Fibroblast of the aortic adventitia (primary cell): ENCODE measurements at places on chromosomes 4 and X.

DNA sequence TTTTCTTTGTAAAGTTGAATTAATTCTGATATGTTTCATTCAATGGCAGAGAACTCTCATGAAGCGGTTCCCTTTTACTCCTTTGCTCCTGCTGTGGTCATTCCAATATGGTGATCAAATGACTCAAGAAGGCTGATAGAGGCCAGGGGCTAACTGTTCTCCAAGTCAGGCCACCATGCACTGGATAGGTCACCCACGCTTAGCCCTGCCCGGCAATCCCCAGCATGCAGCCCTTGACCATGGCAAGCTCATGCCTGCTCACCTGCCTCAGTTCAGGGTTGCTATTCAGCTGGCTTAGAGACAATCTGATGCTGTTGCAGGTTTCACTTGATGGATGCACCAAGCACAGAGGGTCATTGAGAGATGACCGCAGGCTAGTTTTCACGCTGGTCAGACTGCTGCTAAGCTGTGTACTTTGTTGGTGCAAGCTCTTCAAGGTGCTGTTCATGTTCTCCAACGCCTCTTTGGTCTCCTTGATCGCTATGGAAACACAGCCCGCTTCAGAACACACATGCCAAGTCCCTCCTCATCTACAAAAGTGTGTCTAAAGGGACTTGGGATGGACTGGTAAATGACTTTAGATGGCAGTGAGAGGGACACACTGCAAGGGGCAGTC is 55.2 kb upstream of the FGFBP2 start:
- no peak for DNase-seq

- DNase-seq, result no peak
Observed at GRCh38 chrX:46814966-46815365, 21.9 kb upstream of the RP2 start.

- no peak for DNase-seq
Observed at GRCh38 chrX:15202454-15203177, 67.3 kb downstream of the ASB9 start.

DNA sequence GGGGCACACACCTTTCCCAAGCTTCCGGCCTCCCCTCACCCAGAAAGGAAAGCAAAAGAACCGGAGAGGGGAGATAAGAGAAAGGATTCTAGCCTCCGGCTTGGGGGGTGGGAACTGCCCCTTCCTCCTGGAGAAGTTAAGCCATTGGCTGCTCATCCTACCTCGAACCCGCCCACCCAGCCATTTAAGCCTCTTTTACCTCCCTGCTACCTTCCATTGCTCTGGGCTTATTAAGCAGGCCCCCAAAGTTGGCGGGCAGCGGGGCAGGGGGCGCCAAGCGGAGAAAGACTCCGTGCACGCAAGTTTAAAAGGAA is 2.3 kb downstream of the MAML3 start:
- peak; percentile 75 for DNase-seq

- no peak for DNase-seq
Observed at GRCh38 chr4:23213198-23213597, 520.5 kb downstream of the GBA3 start.
